ENCODE measurements at places on chromosomes 3 and 15.
A peak's percentile ranks its signal among the peaks of the same experiment; 100 is the strongest.

DNA sequence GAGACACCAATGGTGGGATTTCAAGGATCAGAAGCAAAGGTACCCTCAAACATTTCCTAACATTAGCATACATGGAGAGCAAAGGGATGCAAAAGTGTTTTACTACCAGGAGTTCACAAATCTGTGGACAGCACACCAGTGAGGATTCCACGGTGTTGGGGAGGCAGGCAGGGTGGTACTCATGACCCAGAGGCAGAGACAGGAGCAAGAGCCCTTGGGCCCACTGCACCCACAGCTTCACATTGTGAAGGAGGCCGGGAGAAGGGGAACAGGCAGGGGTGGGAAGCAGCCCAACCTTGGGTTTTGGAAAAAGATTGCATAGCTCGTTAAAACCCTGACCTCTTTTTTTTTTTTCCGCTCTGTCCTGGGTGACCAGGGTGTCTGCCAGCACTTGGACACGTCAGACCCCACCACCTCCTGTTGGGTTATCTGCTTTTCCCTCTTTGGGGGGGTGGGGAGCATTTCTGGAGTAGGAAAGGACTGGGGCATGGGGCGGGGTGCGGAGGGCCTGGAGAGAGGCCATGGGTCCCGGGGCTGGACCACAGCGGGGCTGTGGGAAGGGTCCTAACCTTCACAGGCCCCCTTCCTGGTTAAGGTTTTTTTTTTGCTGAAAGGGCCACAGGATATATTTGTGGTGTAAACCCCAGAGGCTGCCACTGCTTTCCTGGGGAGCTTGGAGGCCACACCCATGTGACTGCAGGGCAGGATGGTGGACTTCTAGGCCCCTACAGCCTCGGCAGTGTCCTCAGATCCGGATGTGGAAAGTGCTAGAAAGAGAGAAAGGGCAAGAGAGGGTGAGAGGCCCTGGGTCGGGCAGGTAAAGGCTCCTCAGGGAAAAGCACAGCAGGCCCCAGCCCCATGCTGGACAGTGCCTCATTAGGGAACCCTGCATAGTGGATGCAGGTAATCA is 12.5 kb downstream of the SH2D7 start:
- DNase-seq = no peak

DNA sequence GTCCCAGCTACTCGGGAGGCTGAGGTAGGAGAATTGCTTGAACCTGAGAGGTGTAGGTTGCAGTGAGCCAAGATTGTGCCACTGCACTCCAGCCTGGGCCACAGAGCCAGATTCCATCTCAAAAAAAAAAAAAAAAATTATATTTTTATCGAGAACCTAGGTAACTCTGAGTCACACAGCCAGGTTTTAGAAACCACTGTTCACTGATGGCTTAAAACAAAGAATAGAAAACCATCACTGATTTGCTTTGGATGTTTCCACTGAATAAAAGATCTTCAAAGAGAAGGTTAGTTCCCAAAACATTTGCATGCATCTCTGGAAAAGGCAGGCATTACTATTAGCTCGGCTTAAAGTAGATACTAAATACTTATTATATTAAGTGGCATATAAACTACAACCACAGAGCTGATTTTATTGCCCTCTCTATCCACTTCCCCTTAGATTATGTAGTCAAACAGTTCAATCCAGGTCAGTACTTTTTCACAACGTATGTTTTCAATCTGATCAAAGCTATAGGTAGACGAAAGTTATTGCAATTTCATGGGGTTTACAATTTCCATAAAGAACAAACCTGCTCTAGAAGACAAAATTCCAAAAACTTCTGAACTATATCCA is 1.4 kb downstream of the B4GALT4 start:
- peak; percentile 23 for DNase-seq

- no peak for DNase-seq
Observed at GRCh38 chr3:119585856-119586570, 6.7 kb downstream of the ADPRH start.

DNA sequence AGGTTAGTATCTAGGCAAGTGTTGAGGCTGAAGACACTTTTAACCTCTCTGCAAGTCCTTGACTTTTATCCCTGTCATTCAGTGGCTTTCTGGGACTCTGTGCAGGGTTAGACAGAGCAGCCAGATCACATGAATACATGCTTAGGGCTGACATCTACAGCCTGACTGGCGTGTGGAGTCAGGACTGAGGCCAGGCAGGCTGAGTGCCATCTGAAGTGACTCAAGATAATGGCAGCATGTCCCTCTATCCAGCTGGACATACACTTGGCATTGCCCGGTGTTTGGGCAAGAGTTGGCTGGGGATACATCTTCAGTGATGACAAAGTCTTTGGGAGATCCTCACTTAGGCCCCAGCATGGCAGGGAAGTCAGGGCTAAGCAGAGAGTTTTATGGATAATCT is 22.4 kb downstream of the DUOX2 start:
- DNase-seq = no peak

DNA sequence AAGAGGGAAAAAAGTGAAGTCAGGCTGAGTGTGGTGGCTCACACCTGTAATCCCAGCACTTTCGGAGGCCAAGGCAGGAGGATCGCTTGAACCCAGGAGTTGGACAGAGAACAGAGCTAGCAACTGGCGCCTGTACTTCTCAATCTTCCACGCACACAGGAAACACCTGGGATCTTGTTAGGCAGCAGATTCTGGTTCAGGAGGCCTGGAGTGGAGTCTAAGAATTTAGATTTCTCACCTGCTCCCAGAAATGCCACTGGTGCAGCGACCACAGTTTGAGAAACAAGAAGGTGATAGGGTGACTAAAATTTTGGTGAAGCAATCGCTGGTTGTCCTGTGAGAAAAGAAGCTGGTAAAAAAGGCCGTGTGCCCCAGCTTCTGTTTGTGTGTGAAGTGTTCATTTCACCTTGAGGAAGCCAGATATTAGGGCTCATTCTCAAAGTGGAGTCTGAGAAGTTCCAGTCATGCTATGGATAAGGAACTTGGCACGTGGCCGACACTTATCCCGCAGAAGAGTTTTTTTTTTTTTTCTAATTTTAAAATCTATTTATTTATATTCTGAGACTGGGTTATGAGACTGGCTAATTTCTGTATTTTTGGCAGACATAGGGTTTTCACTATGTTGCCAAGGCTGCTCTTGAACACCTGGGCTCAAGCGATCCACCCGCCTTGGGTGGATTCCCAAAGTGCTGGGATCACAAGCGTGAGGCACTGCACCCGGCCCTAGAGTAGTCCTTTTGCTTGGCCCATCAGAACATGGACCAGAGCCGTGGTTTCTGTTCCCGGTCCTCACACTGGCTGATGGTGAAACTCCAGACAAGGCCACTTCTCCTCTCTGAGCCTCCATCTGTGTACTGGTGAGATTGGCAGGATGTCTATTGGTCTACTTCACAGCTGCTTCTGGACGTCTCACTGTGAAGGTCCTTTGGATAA is 324.6 kb upstream of the PROK2 start:
- DNase-seq = no peak

DNA sequence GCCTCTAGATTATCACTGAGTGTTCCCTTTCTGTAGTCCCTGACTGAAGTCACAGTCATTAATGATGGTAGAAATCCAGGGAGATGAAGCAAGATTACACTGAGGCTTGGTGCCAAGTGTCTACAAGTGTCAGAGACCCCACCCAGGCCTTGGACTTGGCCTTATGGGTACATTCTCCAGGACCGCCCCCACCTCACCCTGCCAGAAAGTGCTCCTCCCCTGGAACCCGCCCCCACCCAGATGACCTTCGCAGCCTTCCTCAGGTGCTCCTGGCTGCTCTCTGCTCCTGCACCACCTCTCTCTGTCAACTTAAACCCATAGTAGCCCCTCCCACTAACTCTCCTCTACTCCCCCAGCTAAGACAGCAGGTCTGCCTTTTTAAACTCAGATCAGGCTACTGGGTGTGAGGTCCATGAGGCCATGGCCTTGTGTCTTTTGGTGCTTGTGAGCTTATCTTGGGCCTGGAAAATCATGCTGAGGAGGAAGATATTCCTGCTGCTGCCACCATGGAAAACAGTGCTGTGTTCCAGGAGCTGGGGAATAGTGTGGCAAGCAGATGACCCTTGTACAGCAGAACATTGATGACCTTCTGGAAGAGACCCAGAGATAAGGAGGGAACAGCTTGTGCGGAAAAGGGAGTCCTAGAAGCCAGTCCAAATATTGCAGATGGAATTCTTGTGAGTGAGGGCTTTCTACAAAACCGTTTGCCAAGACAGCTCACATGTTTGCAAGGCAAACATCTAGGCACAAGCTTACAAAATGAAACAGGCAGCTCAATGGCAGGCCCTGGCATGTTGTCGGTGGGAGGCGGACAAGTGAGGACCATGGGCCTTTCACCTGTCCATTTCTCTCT is 40.3 kb upstream of the NDUFB4 start:
- no peak for DNase-seq
